Natural killer cell (primary cell): ENCODE measurements at places on chromosomes 2 and 18. TPM values are rescaled to one million over a fixed set of nuclear protein-coding genes. Genes with fewer than 3 reads are reported as not detected.

LINC00305 gene
- total RNA-seq, result not detected

CD8B2 gene
- 1.0 TPM for total RNA-seq

IL1F10 gene
- not detected for total RNA-seq

MOGAT1 gene
- not detected for total RNA-seq

FZD7 gene
- not detected for total RNA-seq

MCEE gene
- total RNA-seq, result 8.4 TPM

AP1S3 gene
- total RNA-seq, result 4.5 TPM

RAB6C gene
- not detected for total RNA-seq
